COLO829 (cell line): ENCODE measurements at places on chromosomes 3 and 15.

DNA sequence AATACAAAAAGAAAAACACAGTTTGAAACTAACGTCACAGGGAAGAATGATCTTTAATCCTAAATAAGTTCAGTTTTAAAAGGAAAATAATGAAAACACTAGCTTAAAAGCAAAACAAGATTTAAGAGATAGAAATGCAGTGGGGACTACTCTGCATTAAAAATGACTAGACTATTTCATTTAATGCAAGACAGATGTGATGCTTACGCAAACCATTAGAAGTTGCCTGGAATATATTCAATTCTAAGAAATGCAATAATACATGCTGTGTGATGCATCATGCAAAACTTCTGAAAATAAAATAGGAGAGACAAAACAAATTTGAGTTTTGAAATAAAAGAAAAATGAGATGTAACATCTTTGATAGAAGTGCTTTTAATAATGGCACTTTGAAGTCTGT lies 97.6 kb upstream of the STRIT1 start:
- DNase-seq, result no peak

- DNase-seq, result no peak
Observed at GRCh38 chr3:108408883-108409799, 101.3 kb downstream of the MYH15 start.

DNA sequence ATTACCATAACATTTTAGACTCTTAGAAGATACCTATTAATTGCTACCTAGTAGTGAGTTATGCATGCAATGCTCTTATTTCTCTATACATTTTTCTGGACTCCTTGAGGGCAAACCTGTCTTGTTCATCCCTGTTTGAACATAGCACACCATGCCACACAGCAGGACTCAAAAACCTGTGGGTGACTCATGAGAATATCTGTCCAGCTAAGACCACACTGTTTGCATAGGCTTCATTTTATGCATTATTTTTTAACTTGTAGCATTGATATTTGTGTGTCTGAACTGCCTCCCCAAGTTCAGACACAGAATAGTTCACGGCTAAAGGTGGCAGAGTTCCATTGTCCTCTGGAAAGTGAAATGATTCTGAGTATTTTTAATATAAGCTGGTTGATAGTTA lies 1.8 kb downstream of the LMCD1 start:
- DNase-seq, result no peak

- peak; percentile 58 for DNase-seq
Observed at GRCh38 chr3:135918600-135918999, 46.9 kb upstream of the PPP2R3A start.

DNA sequence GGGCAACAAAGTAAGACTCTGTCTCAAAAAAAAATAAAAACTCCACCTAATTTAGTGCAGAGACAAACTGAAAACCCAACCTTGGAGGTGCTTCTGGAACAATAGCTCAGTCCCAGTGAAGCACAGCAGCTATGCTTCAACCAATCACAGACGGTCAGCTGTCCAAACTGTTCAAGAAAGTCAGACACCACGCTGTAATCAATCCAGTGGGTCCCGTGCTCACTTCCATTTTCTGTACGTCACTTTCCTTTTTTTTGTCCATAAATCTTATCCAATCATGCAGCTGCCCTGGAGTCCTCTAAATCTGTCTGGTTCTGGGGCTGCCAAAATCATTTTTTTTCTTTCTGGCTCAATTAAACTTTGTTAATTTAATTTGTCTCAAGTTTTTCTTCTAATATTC lies 93.6 kb upstream of the FAM174B start:
- DNase-seq, result no peak

- DNase-seq, result no peak
Observed at GRCh38 chr3:81242871-81243270, 518.6 kb downstream of the GBE1 start.

DNA sequence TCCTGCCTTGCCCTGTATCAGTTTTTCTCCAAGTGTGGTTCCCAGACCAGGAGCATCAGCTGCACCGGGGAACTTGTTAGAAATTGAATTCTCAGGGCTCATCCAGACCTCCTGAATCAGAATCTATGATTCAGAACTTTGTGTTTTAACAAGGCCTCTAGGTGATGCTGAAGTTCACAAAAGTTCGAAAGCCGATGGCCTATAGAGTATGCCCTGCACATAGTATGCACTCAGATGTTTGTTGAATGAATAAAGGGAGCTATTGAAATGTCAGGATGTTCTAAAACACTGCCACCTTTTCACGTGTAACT lies 664 bp upstream of the LARP6 start:
- no peak for DNase-seq

DNA sequence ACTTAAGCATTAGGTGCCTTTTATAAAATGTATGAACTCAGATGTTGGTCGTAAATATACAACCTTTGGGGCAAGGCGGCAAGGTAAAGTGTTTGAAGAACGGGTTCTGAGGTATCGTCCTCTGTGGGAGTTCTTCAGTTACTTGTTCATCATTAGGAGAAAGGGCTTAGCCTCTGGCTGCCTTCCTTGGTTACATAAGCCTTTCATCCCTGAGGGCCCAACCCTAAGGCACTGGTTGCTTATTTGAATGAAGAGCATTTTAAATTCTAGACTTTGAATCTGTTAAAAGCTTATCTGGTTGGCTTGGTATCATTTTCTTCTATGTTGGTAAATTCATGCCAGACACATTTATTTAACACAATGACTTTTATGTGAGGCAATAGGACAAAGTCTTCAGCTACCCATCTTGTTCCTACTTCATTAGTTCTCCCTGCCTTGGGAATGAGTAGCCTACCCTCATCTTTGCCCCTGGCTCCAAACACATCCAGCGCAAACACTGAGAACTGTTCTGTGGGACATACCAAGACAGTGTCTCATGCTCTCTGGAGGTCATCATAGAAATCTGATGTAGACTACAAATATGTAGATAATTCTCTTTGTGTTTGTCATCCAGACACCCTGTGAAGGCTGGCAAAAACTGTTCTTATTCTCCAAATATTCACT lies 12.4 kb upstream of the CCDC80 start:
- peak; percentile 57 for DNase-seq

GRCh38 chr3:60798456-60798855 lies 452.8 kb downstream of the FHIT start:
- DNase-seq, result peak; percentile 89

DNA sequence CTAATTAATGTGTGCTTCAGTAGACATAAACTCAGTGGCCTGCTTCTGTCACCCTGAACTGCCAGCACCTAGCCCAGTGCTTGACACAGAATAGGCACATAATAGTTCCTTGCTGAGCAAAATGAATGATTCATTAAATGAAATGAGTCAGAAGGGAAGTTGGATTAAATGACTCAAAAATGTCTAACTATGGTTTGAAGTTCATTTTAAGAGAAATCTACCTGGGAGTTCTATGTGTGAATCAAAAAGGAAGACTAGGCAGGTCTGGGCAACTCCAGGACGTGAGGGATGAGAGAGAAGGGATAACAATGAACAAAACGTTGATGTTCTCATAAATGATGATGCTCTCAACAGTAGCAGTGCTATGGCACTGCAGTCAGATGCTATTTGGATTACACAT lies 175.0 kb downstream of the CFAP20DC start:
- DNase-seq, result peak; percentile 44

DNA sequence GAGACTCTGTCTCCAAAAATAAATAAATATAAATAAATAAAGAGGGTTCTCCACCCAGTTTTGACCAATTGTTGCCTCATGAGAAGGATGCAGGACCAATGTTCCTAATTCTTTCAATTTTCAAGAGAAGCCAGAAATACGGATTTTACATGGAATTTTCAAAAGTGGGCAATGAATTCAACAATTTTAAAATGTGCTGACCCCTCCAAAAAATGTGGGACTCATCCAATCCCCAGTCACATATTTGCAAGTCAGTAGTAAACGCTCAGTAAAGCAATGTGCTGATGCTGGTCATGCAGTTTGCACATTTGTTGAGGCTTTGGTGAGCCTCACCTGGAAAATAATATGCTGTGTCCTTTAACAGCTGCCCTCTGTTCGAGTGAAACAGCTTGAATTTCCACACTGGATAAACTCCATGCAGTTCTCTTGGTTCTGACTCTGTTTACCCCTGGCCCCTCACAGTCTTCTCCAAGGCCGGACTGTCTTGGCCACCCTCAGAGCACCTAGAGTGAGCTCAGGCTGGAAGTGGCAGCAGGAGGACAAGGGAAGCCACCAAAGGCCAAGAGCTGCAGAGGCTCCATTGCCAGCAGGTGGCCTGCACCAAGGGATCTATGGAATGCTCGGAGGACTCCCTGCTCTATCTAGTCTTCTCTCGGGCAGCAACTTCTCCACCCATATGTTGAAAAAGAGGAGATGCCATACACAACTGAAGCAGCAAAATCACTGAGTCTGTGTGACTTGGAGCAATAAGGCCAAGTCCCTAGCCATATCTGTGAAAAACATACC lies 246.8 kb downstream of the UACA start:
- DNase-seq, result no peak

DNA sequence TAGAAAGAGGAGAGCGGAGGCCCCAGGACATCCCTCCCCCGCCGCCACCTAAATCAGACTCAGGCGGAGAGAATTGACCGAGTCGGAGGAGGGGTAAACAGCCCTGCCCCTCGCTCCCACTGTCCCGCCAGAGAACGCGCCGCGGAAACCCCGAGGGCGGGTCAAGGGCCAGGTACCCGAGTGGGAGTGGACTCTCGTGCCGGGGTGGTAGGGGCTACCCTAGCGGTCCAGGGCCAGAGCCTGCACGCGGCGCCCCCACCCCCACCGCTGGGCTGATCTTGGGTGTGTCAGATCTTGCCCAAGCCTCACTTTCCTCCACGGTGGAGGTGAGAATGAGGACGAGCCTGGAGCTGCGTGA lies 19.0 kb downstream of the SPATA12 start:
- DNase-seq, result no peak

DNA sequence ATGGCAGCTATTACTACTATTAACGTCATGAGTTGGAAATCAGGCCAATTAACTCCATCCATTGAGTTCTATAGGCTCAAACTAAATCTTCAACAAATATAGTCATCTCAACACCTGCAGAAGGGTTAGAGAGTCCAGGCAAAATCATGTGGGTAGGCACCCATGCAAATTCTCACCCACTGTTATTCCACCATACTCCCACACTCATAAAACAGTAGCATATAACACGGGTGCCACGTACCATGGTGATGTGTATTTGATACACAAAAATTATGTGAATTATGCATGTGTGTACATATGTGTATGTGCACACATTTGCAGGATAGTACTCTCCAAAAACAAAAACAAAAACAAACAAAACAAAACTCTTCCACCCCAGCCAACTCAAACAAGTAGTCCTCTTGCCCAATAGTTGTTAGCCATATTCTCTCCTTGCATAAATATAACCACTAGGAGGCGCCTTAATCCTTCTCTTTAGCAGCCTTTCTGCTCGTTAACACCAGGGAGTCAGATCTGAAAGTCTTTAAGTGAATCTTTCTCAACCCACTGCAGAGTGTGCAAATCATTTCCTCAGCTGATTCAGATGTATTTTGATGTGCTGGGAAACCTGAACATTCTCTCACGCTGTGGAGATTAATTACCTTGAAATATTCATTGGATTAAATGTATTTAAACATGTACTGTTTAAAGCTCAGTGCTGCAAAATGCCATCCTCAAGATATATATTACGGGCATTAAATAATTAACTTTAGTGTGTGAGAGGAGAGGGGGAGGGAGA lies 38.0 kb upstream of the COPB2 start:
- DNase-seq, result peak; percentile 85

DNA sequence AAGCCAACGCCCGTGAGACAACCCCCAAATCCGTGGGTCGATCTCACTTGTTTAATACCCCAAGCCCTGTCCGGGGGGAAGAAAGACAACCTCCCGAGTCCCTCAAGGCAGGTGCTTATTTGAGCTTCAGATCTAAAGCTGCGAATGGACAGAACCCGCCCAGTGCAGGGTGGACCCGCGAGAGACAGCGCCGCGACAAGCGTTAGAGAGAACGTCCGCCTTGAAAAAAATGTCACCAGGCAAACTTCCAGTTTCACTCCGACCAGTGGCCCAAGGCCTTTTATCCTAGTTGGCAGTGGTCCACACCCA lies 740 bp upstream of the OXSR1 start:
- DNase-seq, result no peak

DNA sequence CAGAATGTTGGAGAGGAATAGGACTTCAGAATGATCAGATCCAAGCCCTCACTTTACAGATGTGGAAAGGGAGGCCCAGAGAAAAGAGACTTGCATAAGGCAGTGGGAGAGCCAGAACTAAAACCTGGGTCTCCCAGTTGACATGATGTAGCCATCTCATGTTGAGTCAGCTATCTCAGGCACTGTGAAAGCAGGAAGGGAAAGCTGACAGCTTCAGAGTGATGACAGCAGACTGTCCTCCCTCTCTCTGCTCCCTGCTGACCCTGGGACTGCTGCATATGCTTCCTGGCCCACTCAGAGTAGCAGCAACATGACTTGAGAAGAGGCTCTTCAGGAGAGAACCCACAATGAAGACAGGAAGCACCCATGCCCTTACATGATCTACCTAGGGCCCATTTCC lies 14.7 kb downstream of the FHIT start:
- no peak for DNase-seq

DNA sequence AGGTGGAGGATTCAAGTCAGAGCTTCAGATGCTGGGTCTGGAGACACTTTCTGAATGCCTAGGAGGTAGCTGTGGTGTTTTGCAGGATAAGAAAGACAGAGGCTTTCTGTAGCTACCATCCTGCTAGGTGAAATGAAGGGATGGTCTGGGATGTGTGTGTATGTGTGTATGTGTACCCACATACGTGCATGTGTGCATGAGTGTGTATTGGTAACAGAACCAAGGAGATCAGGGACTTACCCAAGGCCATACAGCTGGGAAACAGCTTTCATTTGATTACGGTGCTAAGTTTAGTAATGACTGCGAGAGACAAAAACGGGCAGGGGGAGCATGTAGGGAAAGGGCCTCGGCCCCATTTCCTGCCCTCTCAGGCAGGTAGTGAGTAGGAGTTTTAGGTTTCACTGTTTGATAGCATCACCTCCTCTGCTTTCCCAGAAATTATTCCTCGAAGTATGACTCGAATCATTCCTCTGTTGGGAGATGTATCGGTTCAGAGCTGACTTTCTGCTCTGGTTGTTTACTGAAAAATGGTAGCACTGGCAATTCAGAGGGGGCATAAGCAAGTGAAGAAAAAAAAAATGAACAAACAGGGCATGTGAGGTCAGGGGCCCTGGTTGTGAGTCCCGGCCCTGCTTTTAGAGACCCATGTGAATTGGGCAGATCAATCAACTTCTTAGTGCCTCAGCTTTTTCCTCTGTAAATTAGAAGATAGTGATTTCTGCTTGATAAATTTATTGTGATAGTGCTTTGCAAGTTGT lies 130.7 kb downstream of the LPP start:
- no peak for DNase-seq

GRCh38 chr3:133540896-133541674 lies 32.4 kb upstream of the CDV3 start:
- no peak for DNase-seq

- no peak for DNase-seq
Observed at GRCh38 chr3:171461525-171461917, 1.3 kb upstream of the TNIK start.

- no peak for DNase-seq
Observed at GRCh38 chr3:6861625-6862000, 698 bp downstream of the GRM7 start.
